ENCODE measurements at places on chromosomes 1 and 21.

DNA sequence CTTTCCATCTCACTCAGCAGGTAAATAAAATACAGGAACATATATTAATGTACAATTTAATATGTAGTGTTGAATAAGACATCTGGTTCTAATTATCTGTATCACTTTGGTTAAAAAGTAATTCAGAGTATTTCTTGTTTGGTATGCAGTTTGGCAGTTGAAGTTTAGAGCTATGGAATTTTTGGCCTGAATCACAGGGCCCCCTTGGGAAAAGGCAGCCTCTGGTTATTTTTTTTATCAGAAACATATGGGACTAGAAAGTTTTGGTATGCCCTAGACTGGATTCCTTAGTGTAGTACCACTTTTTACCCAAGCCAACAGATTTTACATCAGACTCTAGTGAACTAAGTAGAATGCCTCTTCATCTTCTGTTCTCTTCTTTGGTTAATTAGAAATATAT lies 26.4 kb downstream of the CNST start:
- no peak for DNase-seq
- H3K4me1 ChIP-seq: peaks cover 10% of the 10 kb centered on the region
- H3K36me3 ChIP-seq: peaks cover 41% of the 10 kb centered on the region
- no peak overlapping the region for H3K27ac ChIP-seq
- H3K27me3 ChIP-seq: no peaks in the 10 kb centered on the region

GRCh38 chr1:77847621-77848080 lies 40.8 kb upstream of the NEXN start:
- no peak overlapping the region for H3K27ac ChIP-seq
- no peak for DNase-seq
- no peak overlapping the region for H3K4me3 ChIP-seq
- no peaks in the 10 kb centered on the region for H3K27me3 ChIP-seq

DNA sequence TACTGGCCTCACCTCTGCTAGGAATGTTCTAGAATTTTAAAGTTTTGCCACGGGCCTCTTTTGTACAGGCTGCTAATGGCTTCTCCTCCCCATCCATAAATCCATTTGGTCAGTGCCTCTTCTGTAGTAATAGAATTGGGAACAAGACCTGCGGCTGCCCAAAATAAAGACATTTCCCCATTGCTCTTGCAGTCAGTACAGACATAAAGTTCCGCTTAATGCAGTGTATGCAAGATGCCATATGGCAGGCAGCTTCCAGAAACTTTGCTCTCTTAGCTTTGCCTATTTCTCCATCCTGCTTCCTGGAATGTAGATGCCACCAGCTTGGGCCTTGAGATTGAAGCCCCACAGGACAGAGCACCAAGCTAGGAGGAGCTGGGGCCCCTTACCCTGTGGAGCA lies 3.7 kb upstream of the SLC2A5 start:
- DNase-seq: no peak
- H3K27me3 ChIP-seq: peaks cover 15% of the 10 kb centered on the region
- H3K36me3 ChIP-seq: no peaks in the 10 kb centered on the region

- H3K4me1 ChIP-seq: peaks cover 2% of the 10 kb centered on the region
- DNase-seq: no peak
- H3K36me3 ChIP-seq: no peaks in the 10 kb centered on the region
- H3K4me3 ChIP-seq: no peak overlapping the region
- no peak overlapping the region for H3K27ac ChIP-seq
- H3K27me3 ChIP-seq: peaks cover 46% of the 10 kb centered on the region
Observed at GRCh38 chr1:181490740-181491712, 7.7 kb downstream of the CACNA1E start.

GRCh38 chr1:211345719-211346118 lies 19.1 kb downstream of the TRAF5 start:
- peak overlapping the region; percentile 31 for H3K27ac ChIP-seq
- no peak for DNase-seq
- H3K36me3 ChIP-seq: peaks cover 49% of the 10 kb centered on the region
- no peak overlapping the region for H3K4me3 ChIP-seq
- peaks cover 53% of the 10 kb centered on the region for H3K4me1 ChIP-seq
- H3K27me3 ChIP-seq: no peaks in the 10 kb centered on the region
